ENCODE measurements at places on chromosomes 13 and 19.

DNA sequence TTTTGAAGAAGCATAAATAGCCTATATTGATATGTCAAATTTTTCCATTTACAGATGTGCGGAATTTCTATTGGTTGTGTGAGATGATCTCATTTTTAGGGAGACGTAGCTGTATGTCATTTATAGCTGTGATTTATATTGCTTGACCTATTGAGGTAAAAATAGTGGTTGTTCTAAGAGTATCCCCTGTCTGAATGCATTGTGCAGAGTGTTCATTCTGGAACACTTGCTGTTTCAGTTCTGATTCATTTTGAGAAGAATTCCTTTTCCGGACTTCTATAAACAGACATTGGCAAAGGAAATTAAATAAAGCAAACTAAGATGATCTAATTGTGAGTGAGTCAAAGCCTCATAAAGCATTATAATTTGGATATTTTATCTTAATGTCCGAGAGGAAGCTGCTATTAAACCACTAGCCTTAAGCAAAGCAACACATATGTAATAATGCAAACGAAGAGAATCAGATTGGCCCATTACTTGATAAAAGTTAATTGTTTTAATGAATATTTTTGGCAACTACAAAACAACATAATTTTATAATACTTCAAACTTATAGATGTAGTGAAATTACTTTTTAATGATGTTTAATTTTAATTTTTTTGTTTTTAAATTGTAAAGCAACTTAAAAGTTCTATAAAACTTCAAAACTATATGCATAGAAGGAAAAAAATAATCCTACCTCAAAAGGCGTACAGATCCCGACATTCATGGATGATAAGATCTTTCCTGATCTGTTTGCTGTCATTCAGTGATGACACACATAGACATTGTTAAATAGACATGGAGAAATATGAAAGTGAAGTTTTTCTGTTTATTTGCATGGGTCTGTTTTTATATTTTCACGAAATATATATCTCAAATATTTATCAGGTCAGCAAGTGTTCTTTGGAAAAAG, 942.6 kb upstream of the SLC10A2 start:
- DNase-seq, result no peak

- no peak for DNase-seq
These were observed 4.0 kb upstream of the RFXAP start for GRCh38 chr13:36815062-36815461.

- no peak for DNase-seq
These were observed 2659.4 kb upstream of the PCDH20 start for GRCh38 chr13:64074971-64075474.

DNA sequence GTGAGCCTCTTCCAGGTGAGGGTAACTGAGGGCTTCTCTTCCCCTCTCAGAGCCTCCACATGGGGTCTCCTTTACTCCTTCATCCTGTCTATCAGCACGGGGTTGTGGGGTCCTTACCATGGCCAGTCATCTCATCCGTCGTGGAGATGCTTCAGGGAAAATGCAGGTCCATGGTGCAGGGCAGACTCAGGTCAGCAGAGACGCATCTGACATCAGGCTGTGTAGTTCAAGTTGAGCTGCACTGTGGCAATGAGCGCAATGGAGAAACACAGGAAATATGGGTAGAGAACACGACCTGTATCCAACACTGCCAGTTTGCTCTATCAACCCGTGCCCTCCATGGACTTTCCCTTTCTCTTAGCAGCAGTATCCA, 13.9 kb downstream of the LILRA5 start:
- no peak for DNase-seq

DNA sequence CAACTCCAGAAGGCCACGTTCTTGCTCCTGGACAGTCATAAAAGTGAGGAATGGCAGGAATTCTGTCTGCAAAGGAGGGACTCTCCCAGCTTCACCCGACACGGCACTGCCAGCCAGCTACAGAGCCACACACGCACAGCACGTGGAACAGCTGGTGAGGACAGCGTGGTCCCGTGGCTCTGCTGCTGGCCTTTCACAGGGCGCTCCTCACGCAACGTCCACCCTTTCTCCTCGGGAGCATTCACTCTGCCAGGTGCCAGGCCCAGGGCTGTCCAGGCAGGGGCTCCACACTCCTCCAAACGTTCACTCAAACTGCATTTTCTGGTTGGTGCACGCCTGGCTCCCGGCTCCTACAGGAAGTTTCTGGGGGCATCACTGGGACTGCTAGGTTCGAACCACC, 14.4 kb downstream of the GRTP1 start:
- no peak for DNase-seq

DNA sequence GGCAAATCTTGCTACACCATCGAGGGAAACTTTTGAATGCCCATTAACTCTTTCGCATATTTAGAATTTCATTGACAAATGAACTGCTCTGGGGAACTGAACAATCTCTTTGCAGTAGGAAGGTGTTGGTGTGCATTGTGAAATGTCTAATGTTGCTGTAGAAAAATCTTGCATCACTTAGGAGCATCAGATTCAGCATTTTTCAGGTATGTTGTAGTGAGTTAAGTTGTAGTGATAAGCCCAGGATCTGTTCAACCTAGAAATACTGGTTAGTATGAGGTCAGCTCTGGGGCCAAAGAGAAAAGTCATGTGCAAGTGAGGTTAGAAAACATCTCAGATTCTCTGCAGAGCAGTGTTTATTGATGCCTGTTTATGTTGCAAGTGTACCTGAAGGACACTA, 4.1 kb downstream of the FRY start:
- DNase-seq, result no peak

GRCh38 chr13:49183672-49184325, 36.3 kb upstream of the MLNR start:
- DNase-seq, result no peak

DNA sequence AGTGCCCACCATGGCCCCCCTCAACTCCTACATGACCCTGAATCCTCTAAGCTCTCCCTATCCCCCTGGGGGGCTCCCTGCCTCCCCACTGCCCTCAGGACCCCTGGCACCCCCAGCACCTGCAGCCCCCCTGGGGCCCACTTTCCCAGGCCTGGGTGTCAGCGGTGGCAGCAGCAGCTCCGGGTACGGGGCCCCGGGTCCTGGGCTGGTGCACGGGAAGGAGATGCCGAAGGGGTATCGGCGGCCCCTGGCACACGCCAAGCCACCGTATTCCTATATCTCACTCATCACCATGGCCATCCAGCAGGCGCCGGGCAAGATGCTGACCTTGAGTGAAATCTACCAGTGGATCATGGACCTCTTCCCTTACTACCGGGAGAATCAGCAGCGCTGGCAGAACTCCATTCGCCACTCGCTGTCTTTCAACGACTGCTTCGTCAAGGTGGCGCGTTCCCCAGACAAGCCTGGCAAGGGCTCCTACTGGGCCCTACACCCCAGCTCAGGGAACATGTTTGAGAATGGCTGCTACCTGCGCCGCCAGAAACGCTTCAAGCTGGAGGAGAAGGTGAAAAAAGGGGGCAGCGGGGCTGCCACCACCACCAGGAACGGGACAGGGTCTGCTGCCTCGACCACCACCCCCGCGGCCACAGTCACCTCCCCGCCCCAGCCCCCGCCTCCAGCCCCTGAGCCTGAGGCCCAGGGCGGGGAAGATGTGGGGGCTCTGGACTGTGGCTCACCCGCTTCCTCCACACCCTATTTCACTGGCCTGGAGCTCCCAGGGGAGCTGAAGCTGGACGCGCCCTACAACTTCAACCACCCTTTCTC, 8.2 kb downstream of the FOXA3 start:
- no peak for DNase-seq

GRCh38 chr13:32639502-32640105, 53.4 kb downstream of the PDS5B start:
- DNase-seq, result peak; percentile 36

DNA sequence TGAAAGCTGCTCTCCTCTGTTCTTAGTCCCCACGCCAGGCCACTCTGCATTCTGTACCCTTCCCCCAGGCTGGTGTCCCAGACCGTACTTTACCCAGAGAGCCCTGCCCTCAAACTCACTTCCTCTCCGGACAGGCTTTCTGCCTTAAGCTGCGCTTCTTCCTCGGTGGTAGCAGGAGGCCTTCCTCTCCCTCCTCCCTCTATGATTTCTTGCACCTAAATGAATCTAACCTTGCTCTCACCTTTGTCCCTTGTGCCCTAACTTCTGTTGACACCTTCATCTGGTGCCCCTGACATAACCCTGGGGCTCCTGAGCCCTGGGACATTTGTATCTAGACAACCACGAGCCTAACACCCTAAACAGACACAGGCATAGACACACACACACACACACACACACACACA, 29.6 kb upstream of the CEACAM21 start:
- DNase-seq, result peak; percentile 43

GRCh38 chr19:6292006-6292405, 12.2 kb upstream of the MLLT1 start:
- DNase-seq, result no peak

GRCh38 chr13:110412132-110412914, 105.2 kb downstream of the COL4A2 start:
- peak; percentile 77 for DNase-seq

- DNase-seq, result no peak
These were observed 82.0 kb downstream of the TEX26 start for GRCh38 chr13:31014456-31014855.

DNA sequence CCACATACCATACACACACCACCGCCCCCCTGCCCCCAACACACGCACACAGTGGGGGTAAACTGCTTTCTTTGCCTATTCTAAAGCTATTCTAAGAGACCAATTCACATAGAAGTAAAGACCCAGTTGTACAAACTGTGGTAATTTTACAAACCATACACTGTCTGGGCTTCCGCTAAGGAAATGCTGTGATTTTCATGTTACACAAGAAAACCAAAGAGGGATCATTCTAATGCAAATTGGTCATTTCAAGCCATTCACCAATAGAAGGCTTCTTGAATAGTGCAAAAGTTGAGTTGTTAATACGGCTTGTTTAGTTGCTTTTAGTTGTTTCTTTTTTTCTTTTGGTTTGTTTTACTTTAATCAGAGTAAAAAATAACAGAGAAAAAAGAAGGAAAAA, 202.8 kb downstream of the EFNB2 start:
- no peak for DNase-seq

DNA sequence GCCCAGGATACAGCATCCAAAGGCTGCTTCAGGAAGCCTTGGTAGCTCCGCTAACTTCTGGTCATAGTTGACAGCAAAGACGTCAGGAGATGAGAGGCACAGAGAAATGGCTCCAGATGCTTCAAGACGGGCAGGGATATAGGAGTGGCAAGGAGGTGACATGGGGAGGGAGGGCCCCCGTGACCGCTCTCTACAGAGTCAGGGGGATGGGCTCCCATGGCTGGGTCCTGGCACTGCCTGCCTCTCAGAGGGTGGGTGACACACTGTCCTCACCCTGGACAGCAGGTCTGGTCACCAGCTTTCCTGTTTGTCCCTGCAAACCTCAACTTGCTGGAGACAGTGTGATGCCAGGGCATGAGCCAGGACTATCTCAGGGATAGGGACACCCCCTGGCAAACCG, 10.3 kb upstream of the ZNF14 start:
- DNase-seq, result no peak

GRCh38 chr13:71613066-71613745, 253.8 kb downstream of the DACH1 start:
- no peak for DNase-seq

DNA sequence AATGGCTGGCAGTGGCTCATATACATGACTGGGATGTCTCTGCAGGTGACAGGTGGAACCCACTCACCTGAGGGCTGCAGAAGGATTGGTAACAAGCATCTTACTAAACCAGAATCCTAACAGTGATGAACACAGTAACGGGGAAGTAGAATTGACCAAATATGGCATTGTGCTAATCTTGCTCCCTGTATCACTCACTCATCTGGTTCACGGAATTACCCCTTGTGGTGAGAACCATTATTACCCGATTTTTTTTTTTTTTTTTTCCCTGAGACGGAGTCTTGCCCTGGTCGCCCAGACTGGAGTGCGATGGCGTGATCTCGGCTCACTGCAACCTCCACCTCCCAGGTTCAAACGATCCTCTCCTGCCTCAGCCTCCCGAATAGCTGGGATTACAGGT, 69.5 kb downstream of the PTPRS start:
- DNase-seq, result no peak

DNA sequence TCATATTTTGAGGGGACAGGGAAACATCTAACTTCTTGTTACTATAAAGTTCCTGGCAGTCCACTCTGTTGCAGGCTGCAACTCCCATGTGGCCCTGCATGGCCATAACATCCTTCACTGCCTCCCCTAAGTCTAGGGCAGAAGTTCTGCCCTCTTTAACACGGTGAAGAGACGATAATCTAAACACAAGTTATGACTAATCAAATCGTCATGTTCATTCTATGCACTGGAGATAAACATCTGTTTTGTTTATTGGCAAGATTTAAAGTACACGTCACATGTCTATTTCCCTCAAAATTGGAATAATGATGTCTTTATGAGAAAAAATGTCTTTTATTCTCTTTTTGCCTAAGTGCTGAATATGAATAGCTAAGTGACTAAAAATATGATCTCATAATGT, 1629.4 kb downstream of the PCDH9 start:
- DNase-seq, result no peak

DNA sequence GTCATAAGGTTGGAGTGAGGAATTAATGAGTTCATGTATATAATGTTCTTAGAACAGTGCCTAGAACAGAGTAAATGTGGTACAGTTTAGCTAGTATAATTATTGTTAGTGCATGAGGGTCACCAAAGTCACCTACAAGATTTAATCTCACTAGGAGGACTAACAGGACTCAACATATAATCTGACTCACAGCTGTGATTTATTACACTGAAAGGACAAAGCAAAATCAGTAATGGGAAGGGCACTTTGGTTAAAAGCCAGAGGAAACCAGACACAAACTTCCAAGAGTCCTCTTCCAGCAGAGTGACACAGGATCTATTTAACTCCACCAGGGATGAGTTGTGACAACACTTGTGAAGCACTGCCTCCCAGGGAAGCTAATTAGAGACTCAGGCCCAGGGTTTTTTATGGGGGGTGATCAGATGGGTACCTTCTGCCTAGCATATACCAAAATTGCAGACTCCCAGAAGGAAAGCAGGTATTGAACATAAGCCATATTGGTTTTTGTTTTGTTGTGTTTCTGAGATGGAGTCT, 341.2 kb upstream of the DACH1 start:
- no peak for DNase-seq

- DNase-seq, result no peak
These were observed 8.9 kb upstream of the AMER2 start for GRCh38 chr13:25180775-25181537.

DNA sequence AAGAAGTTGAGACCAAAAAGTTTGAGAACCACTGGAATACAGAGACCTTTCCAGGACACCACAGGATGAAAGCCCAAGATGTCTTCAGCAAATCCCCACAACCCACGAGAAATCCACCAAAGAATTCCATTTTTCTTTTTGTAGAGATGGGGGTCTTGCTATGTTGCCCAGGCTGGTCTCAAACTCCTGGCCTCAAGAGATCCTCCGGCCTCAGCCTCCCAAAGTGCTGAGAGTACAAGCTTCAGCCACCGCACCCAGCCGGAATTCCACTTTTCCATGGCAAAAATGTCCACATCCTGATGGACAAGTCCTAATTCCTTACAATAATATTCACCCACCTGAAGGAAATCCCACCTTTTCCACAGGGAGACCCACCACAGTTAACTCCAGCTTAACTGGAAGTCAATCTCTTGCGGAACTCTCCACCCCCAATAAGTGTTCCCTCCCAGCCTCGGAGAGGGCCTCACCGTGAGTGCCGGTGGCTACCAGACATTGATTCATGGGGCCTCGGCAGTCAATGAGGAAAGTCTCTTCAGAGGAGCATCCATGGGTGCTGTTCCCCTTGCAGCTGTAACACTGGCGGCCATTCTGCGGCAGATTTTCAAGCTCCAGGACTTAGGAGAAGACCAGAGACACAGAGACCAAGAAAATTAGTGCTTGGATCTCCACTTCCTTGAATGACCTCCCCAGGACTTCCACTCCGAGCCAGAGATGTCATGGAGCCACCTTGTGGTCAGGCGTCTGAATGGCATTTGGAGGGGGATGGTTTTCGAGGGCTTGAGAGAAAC, 12.3 kb upstream of the CADM4 start:
- DNase-seq, result peak; percentile 64
